T-helper 2 cell (primary cell): ENCODE measurements at places on chromosomes 13 and 19.

DNA sequence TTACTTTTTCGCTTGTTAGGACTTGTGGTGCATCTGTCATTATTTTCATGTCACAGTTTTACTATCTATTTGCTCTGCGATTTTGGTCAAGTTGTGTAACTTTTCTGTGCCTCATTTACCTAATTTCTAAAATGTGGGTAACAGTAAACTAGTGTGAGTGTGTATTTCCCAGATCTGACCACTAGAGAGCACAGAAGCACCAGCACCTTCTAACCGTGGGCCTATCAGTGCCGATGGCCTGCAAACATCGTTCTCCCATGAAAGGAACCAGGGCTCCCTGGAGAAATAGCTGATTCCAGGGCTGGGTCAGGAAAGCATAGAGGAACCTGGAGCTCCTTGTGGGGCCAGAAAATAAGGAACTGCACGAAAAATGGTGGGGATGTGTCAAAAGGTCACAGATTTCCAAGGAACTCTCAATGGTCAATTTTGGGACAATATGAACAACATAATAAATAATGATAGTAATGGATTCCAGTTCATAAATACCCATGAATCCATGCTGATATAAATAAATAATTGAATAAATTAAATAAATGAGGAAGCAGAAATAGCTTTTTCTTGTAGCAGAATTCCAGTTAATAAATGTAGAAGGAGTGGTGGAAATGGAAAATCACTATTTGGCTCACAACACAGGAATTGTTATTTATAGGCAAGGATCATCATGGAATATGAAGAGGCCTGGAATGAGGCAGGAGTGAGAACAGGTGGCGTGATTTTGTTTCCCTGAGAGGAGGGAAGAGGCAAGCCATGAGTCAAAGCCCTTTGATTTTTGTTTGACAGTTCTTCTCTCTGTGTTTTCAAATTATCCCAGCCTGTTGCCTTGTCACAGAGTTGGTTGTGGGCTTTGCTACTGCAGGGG lies 31.1 kb downstream of the CEACAM8 start:
- DNase-seq = peak; percentile 43

DNA sequence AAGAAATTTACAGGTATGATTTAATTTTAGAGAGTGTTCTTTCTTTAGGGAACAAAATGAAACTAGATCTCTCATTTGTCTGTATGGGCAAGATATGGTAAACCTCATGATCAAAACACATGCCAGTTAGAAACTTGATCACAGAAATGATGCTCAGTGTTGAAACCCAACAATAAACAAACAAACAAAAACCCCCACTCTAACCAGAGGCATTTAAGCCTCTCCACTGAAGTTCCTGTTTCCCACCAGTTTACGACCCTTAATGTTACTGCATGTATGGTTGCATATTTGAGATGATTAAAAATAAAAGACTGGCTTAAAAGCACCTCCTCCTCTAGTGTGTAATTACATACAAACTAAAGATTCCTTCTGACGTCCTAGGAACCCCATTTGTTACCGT lies 293.3 kb upstream of the MAB21L1 start:
- no peak for DNase-seq

GRCh38 chr13:62309904-62310303 lies 894.3 kb upstream of the PCDH20 start:
- DNase-seq = no peak

GRCh38 chr19:50838239-50838638 lies 4.9 kb upstream of the KLK15 start:
- DNase-seq = no peak

- no peak for DNase-seq
Measured at GRCh38 chr13:101331731-101332130, 84.6 kb downstream of the NALCN start.

GRCh38 chr13:97124915-97125809 lies 97.0 kb upstream of the MBNL2 start:
- no peak for DNase-seq

GRCh38 chr19:18194181-18194530 lies 1.1 kb downstream of the MPV17L2 start:
- DNase-seq = no peak

DNA sequence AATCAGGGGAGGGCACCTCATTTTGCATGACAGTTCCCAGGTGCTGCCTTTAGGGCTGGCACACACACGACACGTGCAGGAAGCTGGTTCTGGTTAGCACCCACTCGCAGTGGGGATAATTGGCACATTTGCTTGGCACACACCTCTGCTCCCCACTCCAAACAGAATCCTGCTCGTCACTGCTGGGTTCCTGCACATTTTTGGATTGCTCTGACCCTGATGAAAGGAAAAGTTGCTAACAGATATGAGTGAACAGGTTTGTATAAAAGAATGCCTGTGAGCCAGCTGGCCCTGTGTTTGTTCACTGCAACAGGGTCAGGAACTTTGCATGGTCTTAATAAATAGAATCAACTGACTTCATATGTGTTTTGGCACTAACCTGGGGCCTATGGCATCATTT lies 1500.4 kb downstream of the EFNB2 start:
- DNase-seq = no peak

DNA sequence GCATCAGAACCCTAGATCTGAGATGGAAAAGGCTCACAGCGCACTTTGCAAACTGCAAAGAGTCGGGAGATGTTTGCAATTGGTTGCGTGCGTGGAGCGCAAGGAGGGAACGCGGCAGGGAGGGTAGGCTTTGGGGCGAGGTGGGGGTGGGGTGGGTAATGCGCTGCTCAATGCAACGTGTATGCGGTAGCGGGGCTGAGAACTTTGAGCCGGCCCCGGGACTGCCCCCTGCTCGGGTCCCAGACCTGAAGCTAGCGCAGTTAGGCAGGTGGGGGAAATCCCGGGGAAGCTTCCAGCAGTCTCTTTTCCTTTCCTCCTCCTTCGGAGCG lies 971 bp downstream of the FOSB start:
- no peak for DNase-seq

DNA sequence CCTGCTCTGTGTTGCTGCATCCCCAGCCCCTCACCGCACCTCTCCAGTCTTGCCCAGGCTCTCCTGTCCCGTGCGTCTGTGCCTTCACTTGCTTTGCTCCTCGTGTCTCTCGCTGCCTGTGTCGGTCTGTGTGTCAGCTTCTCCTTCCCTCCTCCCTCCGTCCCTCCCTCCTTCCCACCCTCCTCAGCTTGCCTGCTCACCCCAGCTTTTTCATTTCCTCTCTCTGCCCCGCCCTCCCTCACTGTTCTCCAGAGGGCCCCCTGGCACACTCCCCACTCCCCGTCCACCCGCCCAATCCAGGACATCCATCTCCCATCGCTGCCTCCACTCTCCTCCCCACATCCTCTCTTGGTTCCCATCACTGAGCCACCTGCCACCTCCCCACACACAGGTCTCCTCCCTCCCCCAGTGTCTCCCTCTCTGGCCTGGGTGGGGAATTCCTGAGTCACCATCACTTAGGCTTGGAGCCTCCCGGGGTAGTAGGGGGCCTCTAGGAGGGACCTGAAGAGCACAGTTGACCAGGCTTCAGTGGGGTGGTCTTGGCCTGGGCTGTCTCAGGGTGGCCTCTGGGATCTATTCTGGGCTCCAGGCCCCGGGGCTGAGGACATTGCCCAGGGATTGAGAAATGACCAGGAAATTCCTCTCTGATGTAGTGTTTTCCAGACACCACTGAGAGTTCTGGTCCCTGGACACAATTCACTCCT lies at the start of gene PTGIR:
PTGIR (minus strand) TSS at position 132 of the 704 bp plus-strand sequence. CDS start 864 bp downstream, outside the sequence.
- DNase-seq = no peak

- DNase-seq = no peak
Measured at GRCh38 chr19:30017172-30017571, 75.1 kb downstream of the URI1 start.

DNA sequence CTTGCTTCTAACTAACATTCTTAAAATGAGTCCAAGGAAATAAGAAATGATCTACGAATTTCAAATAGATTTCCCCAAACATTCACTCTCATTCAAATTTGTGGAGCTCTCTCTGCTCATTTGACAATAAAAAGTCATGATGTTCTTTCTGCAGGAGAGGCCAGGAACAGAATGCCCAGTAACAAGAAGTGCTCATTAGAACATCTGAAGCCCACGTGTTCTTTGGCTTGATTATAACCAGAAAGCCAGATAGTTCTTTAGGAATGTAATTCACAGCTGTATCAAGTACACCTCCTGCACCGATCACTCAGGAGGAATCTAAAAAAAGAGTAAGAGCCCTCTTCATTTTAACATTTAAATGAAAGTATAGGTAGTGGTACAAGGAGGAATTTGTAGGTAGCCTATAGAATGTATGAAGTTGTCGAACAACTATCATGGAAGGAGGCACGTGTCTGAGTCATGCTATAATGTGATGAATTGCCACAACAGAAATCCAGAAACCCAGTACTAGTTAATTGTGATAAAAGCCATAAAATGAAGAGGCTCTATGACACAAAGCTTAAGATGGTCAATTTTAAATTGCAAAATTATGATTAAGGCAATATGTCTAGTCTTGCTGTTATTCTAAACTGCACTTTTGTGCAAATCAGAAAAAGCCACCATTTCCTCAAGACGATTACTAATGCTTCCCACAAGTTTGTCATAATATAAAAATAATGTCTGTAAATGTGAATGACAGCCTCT lies 12.8 kb downstream of the MEDAG start:
- DNase-seq = no peak

DNA sequence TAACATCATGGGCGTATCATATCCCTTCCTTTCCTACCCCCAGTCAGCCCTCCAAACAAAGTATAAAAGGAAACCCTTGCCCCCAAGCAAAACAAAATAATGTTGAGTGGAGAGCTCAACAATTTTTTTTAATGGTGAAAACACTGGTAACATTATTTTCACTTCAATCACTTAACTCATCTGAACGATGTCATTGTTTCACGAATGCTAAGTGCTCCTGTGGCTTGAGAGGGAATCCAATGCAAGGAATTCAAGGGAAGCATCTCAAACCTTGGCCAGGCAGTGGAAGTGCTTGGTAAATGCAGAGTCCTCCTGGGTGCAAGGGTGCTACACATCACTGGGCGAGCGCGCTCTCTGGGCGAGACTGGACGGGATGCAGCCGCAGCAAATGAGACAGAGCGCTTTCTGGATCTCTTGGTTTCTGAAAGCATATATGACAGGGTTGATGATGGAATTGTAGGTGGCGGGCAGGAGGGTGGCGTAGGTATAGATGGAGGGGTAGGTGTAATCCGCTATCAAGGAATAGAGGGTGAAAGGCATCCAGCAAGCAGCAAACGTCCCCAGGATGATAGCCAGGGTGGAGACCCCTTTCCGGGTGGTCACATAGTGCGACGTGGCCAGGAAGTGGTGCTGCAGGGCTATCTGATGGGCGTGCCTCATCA lies 2.0 kb downstream of the GPR12 start:
- DNase-seq = no peak

DNA sequence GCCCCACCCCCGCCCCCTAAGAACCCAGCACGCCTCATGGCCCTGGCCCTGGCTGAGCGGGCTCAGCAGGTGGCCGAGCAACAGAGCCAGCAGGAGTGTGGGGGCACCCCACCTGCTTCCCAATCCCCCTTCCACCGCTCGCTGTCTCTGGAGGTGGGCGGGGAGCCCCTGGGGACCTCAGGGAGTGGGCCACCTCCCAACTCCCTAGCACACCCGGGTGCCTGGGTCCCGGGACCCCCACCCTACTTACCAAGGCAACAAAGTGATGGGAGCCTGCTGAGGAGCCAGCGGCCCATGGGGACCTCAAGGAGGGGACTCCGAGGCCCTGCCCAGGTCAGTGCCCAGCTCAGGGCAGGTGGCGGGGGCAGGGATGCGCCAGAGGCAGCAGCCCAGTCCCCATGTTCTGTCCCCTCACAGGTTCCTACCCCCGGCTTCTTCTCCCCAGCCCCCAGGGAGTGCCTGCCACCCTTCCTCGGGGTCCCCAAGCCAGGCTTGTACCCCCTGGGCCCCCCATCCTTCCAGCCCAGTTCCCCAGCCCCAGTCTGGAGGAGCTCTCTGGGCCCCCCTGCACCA lies 11.9 kb downstream of the ARHGAP33 start:
- no peak for DNase-seq

GRCh38 chr13:31629085-31629780 lies 110.1 kb upstream of the RXFP2 start:
- DNase-seq = no peak

- peak; percentile 18 for DNase-seq
Measured at GRCh38 chr13:52128714-52129700, at the start of gene NEK5. Gene NEK5 (minus strand): TSS chr13:52129073. CDS start chr13:52127482, 1,591 bp downstream.

DNA sequence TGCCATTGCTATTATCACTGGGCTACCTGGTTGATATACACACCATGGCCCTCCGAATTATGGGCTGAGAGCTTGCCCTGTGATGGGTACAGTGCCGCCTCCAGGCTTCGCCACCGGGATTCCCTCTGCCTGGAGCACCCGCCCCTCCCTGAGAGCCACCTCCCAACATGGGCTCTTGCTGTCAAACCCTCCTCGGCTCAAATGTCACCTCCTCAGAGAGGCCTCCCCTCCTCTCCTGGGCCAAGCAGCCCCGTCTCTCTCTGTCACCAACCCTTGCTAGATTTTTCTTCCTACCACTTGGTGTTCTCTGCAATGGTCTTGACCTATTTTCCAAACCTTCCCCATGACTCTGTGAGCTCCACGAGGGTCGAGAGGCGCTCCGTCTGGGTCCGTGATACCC lies 12.2 kb upstream of the TLE2 start:
- no peak for DNase-seq

DNA sequence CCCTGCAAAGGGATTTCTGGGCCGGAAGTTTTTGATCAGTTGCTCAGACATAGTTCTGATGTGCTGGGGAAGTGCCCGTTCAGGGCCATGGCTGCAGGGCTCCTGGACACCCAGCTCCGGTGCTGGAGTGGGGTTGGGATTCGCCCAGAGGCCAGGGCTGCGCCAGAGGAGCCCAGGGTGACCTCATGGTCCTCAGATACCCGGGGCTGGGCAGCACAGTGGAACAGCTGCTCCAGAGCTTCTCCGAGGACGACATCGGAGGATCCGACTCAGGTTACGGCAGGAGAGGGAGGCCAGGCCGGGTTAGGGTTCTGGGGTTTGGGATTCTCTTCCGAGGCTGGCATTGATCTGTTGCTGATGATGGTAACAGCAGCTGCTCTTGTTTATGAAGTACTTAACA lies 20.9 kb downstream of the CARM1 start:
- no peak for DNase-seq

GRCh38 chr13:44718467-44718866 lies 142.3 kb upstream of the TSC22D1 start:
- DNase-seq = no peak

GRCh38 chr13:40170982-40171381 lies 495.5 kb downstream of the FOXO1 start:
- DNase-seq = peak; percentile 19

- DNase-seq = no peak
Measured at GRCh38 chr13:60318186-60318585, 78.8 kb upstream of the TDRD3 start.

GRCh38 chr19:56119582-56119978 lies 1.5 kb downstream of the ZNF787 start:
- no peak for DNase-seq
